Naive thymus-derived CD4-positive, alpha-beta T cell (primary cell): ENCODE measurements at places on chromosomes 5 and 9.

GRCh38 chr5:53368516-53368915, 111.9 kb upstream of the FST start:
- DNase-seq, result no peak
- H3K27ac ChIP-seq, result no peak overlapping the region
- H3K36me3 ChIP-seq, result no peaks in the 10 kb centered on the region
- H3K27me3 ChIP-seq, result no peaks in the 10 kb centered on the region

DNA sequence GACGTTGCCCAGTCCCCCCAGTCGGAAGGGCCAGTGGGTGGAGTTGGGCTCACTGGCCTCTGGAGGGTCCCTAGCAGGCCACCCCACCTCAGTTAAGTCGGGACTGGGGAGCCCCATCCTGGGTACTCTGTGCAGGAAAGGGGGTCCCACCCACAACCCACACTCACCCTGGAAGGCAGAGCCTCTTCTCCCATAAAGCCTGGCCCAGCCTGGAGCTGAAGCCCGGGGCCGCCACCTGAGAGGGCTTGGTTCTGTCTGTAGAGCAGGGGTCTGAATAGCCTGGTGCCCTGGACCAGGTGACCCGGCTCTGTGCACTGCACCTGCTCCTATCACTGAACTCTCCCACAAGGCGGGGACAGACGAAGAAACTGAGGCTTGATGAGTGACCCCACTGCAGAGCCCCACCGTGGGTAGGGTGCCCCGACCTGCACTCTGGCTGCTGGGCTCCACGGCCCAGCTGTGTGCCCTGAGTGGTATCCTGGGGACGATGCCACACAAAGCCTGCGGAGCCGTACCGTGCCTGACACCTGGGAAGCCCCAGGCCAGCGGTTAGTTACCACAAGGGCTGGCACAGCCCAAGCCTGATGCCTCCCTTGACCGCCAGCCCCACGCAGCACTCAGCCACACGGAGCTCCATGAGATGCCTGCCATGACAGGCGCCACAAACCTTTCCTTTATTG, 7.3 kb downstream of the PTGES2 start:
- peaks cover 3% of the 10 kb centered on the region for H3K4me1 ChIP-seq
- H3K27ac ChIP-seq, result no peak overlapping the region
- peaks cover 58% of the 10 kb centered on the region for H3K36me3 ChIP-seq
- no peak for DNase-seq
- no peak overlapping the region for H3K4me3 ChIP-seq

- no peak for DNase-seq
Observed at GRCh38 chr5:102106599-102106998, 189.5 kb downstream of the SLCO4C1 start.

DNA sequence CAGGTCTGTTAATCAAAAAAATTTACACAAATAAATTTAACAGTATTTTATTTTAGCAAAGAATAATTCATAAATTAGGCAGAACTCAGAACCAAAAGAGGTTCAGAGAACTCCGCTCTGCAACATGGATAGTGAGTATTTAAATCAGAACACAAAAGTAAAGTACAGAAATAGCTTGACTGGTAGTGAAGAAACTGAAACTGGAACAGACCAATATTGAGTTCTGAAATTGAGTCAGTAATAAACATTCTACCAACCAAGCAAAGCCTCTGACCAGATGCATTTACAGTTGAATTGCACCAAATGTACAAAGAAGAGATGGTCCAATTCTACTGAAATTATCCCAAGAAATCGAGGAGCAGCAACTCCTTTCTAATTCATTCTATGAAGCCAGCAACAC, 1542.8 kb downstream of the EFNA5 start:
- DNase-seq, result no peak
- H3K27me3 ChIP-seq, result no peaks in the 10 kb centered on the region
- H3K36me3 ChIP-seq, result no peaks in the 10 kb centered on the region
- no peak overlapping the region for H3K4me3 ChIP-seq
- H3K4me1 ChIP-seq, result no peaks in the 10 kb centered on the region

DNA sequence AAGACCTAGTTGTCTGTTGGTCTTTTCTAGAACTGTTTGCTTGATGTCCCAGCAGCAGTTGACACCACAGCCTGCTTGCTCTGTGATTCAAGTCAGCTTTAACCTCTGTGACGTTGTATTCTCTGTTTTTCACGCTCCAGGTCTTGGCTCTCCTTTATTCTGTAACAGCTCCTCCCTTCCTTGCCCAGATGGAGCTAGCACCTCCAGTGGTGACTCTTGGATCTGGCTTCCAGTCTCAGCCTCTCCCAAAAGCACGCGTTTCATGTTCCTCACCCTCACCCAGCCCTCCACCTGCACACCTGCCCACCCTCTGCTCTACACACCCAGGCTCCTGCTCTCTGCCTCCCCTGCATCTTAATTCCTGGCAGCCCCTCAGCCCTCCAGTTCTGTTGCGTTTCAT, 50.6 kb downstream of the DMRT1 start:
- H3K36me3 ChIP-seq, result no peaks in the 10 kb centered on the region
- no peak for DNase-seq
- no peak overlapping the region for H3K4me3 ChIP-seq
- H3K4me1 ChIP-seq, result peaks cover 5% of the 10 kb centered on the region
- H3K27me3 ChIP-seq, result no peaks in the 10 kb centered on the region

DNA sequence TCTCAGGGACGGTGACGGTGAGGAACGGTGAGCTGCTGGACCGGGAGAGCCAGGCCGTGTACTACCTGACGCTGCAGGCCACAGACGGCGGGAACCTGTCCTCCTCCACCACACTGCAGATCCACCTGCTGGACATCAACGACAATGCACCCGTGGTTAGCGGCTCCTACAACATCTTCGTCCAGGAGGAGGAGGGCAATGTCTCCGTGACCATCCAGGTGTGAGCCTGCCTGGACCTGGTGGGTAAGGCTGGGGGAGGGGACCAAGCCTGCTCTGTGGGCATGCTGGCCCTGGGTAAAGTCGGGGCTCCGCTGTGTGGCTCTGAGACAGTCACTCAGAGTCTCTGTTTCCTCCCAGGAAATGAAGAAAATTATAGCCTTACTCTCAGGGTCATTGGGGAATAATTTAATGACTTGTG, 29.3 kb downstream of the CDHR2 start:
- peak; percentile 46 for DNase-seq
- no peaks in the 10 kb centered on the region for H3K4me1 ChIP-seq
- no peak overlapping the region for H3K27ac ChIP-seq
- H3K4me3 ChIP-seq, result no peak overlapping the region
- no peaks in the 10 kb centered on the region for H3K27me3 ChIP-seq
- no peaks in the 10 kb centered on the region for H3K36me3 ChIP-seq

DNA sequence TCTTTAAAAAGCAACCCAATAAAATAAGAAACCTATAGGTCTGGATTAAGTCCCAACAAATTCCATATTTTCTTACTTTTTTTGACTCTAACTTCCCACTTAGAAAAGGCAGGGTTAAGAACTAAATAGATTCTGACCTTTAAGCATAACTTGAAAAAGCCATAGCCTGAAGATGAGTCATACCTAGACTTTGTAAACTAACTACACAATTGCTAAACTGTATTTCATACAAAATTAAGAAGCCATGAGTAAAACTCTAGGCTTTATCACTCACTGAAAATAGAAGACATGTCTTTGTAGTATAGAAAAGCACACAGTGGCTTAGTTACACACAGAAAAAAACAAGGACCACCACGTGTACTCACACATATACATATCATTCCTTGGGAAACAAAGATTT, 51.5 kb downstream of the MLLT3 start:
- H3K36me3 ChIP-seq, result no peaks in the 10 kb centered on the region
- DNase-seq, result no peak
- peaks cover 21% of the 10 kb centered on the region for H3K4me1 ChIP-seq
- H3K4me3 ChIP-seq, result no peak overlapping the region
- no peaks in the 10 kb centered on the region for H3K27me3 ChIP-seq

DNA sequence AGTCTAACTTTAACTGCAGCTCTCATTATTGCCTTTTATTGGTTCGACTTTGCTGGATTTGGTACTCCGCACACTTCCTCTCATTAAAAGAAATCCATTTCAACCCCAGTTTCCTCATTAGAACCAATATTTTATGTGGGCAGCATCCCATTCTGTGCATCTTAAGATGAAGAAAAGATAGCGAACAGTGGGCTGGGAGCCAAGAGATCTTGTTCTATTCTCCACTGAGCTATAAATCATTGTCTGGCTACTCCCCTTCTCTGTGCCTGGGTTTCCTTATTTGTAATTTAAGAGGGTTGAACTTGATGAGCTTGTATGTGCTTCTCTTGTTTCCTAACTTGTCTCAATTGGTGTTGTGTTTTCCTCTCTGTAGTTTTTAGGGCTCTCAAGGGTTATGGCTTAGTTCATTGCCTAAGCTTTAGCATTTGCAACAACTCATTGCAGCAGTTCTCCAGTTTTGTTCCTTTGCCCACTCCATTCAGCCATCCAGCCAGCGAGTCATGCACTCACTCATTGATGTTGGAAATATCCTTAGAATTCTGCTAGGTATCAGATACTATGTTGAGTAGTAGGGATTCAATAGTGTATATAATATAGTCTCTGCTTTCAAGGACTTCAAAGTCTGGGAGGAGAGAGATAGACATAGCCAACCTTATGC, 273.3 kb upstream of the TNC start:
- H3K27ac ChIP-seq, result no peak overlapping the region
- no peaks in the 10 kb centered on the region for H3K36me3 ChIP-seq
- no peaks in the 10 kb centered on the region for H3K27me3 ChIP-seq
- H3K4me3 ChIP-seq, result no peak overlapping the region
- no peaks in the 10 kb centered on the region for H3K4me1 ChIP-seq

GRCh38 chr9:81814794-81815464, 113.3 kb upstream of the SPATA31D4 start:
- H3K36me3 ChIP-seq, result no peaks in the 10 kb centered on the region
- H3K27ac ChIP-seq, result no peak overlapping the region
- no peaks in the 10 kb centered on the region for H3K27me3 ChIP-seq
- no peaks in the 10 kb centered on the region for H3K4me1 ChIP-seq
- DNase-seq, result no peak

DNA sequence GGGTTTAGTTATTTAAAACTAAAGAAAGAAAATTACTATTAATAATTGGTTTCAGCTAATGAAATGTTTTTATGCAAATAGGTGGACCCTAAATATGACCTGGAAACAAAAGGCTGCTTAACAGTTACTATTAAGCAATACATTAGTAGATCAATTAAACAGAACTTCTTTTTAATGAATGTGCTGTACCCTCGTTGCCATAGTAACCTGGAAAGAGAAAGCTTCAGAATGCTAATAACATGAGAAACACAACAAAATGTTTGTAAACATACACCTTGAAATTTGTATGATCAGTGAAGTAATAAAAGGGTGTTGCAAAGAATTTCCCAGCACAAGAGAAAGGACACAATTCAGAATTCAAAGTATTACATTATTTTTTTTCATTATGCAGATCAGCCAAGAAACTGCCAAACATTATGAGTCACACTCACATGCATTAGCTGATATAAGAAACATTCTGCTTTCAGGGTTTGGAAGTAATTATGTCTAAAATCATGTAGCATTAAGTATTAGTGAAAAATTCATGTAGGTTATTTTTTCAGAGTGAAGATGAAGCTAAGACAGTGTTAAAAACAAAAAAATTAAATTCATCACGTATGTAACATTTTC, 348.3 kb downstream of the ISL1 start:
- no peaks in the 10 kb centered on the region for H3K27me3 ChIP-seq
- H3K4me1 ChIP-seq, result no peaks in the 10 kb centered on the region
- no peak overlapping the region for H3K27ac ChIP-seq
- no peak overlapping the region for H3K4me3 ChIP-seq
- no peaks in the 10 kb centered on the region for H3K36me3 ChIP-seq
- DNase-seq, result no peak

DNA sequence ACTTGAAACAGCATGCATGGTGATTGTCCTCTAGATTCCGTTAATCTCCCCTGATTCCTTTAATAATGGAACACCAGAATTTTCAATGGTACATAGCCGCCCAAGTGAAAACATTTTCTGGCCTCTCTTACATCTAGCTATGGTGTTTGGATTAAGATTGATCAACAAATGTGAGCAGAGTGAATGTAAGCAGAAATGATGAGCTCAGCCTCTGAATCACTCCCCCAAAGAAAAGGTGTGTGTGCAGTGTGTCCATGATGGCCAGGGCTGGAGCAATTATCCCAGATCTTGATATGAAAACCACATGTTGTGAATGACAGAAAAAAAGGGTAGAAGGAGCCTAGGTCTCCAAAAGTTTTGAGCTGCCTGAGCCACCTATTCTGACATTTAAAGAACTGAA, 55.3 kb downstream of the OR2K2 start:
- DNase-seq, result no peak
- no peak overlapping the region for H3K4me3 ChIP-seq
- H3K27me3 ChIP-seq, result no peaks in the 10 kb centered on the region
- no peak overlapping the region for H3K27ac ChIP-seq
- H3K4me1 ChIP-seq, result no peaks in the 10 kb centered on the region

GRCh38 chr5:62315376-62316175, 9.6 kb downstream of the KIF2A start:
- no peaks in the 10 kb centered on the region for H3K36me3 ChIP-seq
- no peak overlapping the region for H3K4me3 ChIP-seq
- H3K4me1 ChIP-seq, result peaks cover 61% of the 10 kb centered on the region
- H3K27ac ChIP-seq, result no peak overlapping the region

DNA sequence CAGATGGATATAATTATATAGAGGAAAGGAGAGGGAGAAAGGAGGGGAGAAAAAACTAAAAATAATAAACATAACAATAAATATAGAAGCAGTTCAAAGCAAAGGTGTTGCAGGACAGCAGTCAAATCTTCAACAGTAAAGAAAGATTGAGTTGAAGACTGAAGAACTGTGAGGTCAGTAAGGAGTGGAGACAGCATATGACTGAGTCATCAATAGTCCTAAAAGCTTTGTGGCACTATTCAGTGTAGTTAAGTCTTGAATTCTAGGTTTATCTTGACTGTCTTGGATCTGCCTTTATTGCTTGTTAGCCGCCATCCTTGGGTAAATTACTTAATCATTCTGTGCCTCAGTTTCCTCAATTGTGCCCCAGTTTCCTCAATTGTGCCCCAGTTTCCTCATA, 137.0 kb downstream of the MRPS30 start:
- no peaks in the 10 kb centered on the region for H3K4me1 ChIP-seq
- no peaks in the 10 kb centered on the region for H3K27me3 ChIP-seq
- no peak overlapping the region for H3K4me3 ChIP-seq
- H3K27ac ChIP-seq, result no peak overlapping the region
- H3K36me3 ChIP-seq, result no peaks in the 10 kb centered on the region

DNA sequence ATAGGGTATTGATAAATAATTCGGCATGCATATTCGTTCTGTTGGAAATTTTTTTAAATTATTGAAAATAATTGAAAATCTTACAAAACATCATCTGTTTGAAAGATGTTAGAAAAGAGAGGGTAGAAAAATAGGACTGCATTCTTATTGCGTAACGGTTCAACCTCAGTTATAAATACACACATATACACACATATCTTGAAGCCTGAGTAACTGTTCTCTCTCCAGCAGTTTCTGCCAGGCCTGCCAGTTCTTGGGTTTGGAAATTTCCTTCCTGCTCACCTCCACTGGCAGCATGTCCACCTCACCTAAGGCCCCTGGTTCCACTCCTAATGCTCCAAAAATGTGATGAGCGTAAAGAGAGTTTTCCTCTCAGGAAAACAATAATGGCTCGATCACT, 9.1 kb downstream of the SPATA31E1 start:
- no peak overlapping the region for H3K27ac ChIP-seq
- no peaks in the 10 kb centered on the region for H3K27me3 ChIP-seq
- H3K36me3 ChIP-seq, result no peaks in the 10 kb centered on the region
- H3K4me3 ChIP-seq, result no peak overlapping the region

- no peaks in the 10 kb centered on the region for H3K36me3 ChIP-seq
- DNase-seq, result no peak
- H3K4me3 ChIP-seq, result no peak overlapping the region
- H3K4me1 ChIP-seq, result no peaks in the 10 kb centered on the region
- no peaks in the 10 kb centered on the region for H3K27me3 ChIP-seq
- no peak overlapping the region for H3K27ac ChIP-seq
Observed at GRCh38 chr9:2727966-2728613, 10.8 kb downstream of the KCNV2 start.
